Coronary artery (tissue), 2 donors: ENCODE measurements at places on chromosomes 11 and 22.

DNA sequence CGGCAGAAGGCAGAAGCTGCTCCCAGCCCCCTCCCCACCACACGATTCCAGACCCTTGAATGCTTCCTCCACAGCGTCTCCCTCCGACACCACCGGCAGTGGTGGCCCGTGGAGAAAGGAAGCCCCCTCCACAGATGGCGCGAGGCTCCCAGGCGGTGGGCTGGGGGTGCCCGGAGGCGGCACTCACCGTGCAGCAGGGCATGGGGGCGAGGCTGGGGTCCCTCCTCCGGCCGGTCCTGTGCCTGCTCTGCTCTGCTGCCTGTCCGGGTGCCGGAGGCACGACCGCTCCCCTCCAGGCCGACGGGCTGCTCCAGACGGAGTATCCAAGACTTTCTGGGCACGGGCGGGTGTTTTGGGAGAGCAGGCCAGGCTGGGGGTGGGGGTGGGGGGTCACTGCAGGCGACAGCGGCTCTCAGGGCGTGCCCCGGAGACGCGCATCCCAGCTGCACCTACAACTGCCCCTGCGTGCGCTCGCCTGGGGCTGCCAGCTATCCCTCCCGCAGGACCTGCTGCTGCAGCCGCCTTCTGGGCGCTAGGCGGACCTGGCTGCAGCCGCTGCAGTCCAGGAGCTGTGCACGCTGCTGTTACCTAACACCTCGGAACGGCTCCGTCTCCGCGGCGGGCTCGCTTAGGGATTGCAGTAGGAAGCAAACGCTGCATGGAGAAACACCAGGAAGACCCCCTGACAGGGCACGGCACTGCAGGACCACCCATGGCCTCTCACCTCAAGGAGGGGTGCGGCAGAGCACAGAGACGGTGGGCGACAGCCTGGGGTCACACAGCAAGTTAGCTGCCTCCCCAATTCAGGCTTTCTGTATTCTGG lies 15.2 kb downstream of the MRGPRG start:
- DNase-seq, result no peak

- no peak for DNase-seq
Observed at GRCh38 chr11:112797092-112797491, 164.1 kb upstream of the NCAM1 start.

DNA sequence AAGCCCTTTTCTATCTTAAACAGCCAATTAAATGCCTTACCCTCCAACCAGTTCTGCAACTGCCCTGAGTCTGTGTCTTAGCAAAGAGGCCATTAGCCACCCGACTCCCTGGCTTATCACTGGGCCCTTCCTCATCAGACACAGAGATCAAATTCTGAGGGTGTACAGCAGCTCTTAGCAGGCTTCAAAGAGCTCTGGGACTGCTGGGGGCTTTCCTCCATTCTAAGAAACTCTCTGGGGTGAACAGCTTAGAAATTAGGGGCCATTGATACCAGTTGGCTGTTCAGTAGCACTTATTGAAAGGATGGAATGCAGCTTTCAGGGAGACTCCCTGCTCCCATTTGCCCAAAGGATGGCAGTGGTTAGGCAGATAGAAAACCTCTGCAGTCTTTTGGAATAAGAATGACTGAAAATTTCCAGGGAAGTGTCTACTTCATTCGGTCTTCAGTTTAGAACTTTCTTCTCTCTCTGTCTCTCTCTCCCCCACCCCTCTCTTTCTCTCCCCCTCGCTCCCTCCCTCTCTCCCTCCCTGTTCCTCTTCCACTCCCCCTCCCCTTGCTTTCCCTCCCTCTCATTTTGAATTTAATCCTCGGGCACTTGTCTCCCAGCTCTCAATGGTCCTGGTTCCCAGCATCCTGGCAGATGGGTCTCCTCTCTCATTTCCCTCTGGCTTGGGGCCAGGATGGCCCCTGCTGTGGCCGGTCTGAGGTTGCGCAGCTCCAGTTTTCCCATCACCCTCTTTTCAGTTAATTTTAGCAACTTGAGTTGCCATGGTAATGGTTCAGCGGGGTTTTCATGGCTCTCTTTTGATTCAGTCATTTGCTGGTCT lies 76.4 kb downstream of the COMMD9 start:
- no peak for DNase-seq

- no peak for DNase-seq
Observed at GRCh38 chr11:2273771-2274170, 3.4 kb upstream of the ASCL2 start.

- DNase-seq, result no peak
Observed at GRCh38 chr22:46409631-46410210, 74.2 kb downstream of the TRMU start.
